ENCODE measurements at places on chromosomes 2 and 18. TPM values are rescaled to one million over a fixed set of nuclear protein-coding genes. Genes with fewer than 3 reads are reported as not detected.

Gene CFAP53
- total RNA-seq: 0.34 TPM

Gene COL6A3
- total RNA-seq: 614 TPM

Gene TMEFF2
- 19.3 TPM for total RNA-seq

Gene PLGLB2
- total RNA-seq: 0.89 TPM

Gene LHCGR
- not detected for total RNA-seq

Gene ORC4
- 42.2 TPM for total RNA-seq

Gene PDIA6
- 238 TPM for total RNA-seq

Gene DQX1
- not detected for total RNA-seq

Gene CHST10
- total RNA-seq: 19.3 TPM

Gene HAAO
- total RNA-seq: 3.9 TPM

Gene GALNT5
- 9.5 TPM for total RNA-seq

Gene NRBP1
- total RNA-seq: 69.1 TPM

Gene IL18R1
- 1.3 TPM for total RNA-seq

Gene KCNF1
- total RNA-seq: 0.59 TPM

Gene PLEK
- not detected for total RNA-seq

Gene ZSWIM2
- not detected for total RNA-seq

Gene PCARE
- total RNA-seq: not detected

Gene MDH1B
- 0.34 TPM for total RNA-seq

Gene SP110
- total RNA-seq: 12.3 TPM

Gene C2orf92
- total RNA-seq: 0.15 TPM

Gene POTEJ
- not detected for total RNA-seq

Gene HOXD1
- total RNA-seq: not detected
